Fibroblast of skin of right quadriceps (primary cell): ENCODE measurements at places on chromosomes 3 and 15.
A peak's percentile ranks its signal among the peaks of the same experiment; 100 is the strongest.

DNA sequence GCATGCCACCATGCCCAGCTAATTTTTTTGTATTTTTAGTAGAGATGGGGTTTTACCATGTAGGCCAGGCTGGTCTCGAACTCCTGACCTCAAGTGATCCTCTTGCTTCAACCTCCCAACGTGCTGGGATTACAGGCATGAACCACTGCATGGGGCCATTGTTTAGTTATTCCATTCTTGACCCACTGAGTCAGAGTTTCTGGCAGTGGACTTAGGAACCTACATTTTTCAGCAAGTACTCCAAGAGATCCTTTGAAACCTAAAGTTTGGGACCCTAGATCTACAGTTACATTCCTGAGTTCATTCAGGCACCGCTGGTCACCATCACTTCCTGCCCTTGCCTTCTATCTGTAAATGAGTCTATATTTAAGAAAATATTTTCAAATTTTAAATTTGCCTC lies 1.4 kb upstream of the TNFSF10 start:
- peak; percentile 37 for DNase-seq

- DNase-seq: peak; percentile 20
These were observed at the start of gene SAMMSON for GRCh38 chr3:69999140-70000027. Gene SAMMSON (plus strand): TSS chr3:69999733.

DNA sequence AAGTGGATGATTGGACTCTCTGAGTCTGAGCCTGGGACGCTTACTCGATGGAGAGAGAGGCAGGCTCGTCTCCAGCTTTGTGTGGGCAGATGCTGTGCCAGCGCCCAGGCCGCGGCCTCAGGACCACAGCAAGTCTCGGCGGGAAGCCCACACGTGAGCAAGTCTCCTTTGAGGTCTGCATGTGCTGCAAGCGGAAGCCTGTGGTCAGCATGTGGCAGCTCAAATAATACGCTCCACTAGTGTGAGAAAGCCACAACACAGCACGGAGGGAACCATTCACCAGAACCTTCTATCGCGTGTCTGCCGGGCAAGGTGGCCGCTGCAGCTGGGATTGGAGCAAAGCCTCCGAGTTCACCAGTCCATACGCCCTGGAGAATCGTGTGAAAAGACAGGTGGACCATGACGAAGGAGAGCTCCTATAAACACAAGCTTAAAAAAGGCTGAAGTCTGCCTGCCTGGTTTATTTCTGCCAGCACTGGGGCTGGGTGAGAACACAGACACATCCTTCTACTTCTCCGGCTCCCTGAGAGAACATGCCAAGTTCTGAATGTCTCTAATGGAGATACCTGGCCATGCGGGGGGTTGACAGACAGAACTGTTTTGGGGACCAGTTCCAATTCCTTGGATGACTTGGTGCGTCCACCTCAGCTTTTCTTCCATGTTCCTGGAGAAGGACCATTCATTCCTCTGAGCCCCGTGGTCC lies 82.0 kb upstream of the LRIG1 start:
- peak; percentile 52 for DNase-seq

GRCh38 chr3:174199696-174200095 lies 659.4 kb upstream of the NAALADL2 start:
- DNase-seq: no peak

GRCh38 chr3:29291260-29291981 lies 10.6 kb downstream of the RBMS3 start:
- DNase-seq: no peak
